ENCODE measurements at places on chromosomes 12 and 14.
A peak's percentile ranks its signal among the peaks of the same experiment; 100 is the strongest.

DNA sequence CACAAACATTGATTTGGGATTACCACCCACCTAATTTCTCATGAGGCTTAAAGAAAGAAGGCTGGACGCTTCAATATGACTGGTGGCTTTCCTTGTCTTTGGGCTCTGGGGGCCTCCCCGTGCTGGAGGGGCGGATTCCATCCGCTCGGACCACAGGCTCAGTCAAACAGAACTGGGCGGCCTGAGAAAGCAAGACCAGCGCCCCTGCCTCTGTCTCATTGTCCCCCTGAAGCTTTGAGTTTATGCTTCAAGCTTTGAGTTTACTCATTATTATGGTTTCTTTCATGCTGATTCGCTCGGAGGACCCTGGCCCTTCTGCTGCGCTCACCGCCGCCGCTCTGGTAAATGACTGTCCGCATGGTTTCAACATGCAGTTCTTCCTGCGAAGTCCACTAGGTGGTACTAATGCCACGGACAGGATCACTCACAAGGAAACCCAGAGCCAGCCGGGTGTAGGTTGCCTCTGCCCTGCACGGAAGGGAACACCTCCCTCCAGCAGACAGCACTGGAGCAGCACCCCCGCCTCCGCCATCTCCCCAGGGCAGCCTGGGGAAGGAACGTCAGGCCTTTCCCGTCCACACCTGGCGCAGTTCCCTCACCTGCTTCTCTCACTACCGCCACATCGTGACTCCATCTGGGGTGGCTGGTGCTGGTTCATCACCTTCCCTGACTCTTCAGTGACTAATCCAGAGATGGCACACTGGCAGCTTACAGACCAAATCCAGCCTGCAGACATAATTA, 13.2 kb upstream of the TIGAR start:
- peak; percentile 28 for DNase-seq

DNA sequence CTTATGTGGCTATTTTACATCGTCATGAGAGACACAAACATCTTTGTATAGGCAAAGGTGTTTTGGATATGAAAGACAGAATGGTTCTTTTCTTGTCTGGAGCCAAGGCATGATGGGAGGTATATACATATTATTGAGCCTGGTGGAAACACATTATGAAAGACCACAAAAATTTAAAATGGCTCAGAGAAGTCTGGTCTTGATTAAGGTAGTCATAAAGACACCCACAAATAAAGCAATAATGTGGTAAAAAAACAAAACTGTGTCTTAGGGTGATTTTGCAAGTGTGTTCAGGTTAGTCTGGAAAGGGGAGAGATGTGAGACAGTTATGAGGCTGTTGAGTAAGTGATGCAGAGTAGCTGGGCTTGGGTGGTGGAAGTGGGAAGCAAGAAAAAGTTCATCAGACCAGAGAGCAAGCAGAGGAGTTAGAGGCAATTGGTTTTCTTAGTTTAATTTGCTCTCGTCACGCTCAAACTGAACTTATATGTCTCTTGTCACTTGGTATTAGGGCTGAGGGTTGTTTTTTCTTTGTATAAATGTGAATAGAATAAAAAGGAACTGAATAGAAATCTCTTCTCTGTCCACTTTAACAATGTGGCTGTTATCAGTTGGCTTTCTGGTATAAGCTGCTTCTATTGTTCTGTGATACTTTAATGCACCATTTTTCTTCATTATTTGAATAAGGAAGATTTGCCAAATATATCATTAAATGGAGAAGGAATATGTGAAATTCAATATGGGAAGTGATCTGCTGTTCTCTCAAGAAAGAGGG, 115.0 kb downstream of the AKAP6 start:
- no peak for DNase-seq

DNA sequence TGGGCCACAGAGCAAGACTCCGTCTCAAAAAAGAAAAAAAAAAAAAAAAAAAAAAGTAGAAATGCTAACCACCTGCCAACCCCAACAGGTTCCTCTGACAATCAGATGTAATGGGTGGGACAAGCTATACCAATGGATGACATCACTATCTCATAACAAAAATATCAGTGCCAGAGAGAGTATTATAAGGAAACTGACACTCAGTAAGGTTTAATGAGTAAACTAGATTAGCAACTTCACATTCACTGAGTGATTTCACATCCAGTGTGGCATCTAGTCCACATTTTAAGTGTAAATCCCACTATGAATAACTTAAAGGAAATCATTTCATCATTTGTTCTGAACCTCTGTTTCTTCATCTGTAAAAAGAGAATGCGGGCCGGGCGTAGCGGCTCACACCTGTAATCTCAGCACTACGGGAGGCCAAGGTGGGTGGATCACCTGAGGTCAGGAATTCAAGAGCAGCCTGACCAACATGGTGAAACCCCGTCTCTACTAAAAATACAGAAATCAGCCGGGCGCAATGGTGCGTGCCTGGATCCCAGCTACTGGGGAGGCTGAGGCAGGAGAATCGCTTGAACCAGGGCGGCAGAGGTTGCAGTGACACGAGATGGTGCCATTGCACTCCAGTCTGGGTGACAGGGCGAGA, 1.8 kb downstream of the SART3 start:
- no peak for DNase-seq

GRCh38 chr12:64147011-64147631, 75.0 kb downstream of the KICS2 start:
- no peak for DNase-seq

- no peak for DNase-seq
These were observed 17.4 kb downstream of the PAWR start for GRCh38 chr12:79673354-79673753.

DNA sequence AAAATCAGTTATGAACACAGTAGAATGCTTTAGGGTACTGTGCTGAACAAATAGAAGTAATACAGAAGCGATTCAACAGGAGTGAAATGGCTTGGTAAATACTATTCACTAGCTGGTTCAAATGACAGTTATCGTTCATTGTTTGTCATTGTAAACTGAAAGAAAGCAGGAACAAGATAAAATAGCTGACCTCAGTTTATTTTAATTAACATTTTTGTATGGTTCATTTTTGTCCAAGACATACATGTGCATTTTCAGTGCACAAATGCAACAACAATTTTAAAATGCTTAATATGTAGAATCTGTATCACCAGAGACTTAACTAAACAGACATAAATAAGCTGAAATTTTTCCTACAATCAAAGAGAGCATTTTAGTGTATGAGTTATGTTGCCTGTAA, 49.9 kb downstream of the ALX1 start:
- no peak for DNase-seq

- DNase-seq = no peak
These were observed 299.8 kb upstream of the PRKD1 start for GRCh38 chr14:30227436-30227835.

- no peak for DNase-seq
These were observed 166.1 kb upstream of the CCND2 start for GRCh38 chr12:4107436-4107878.

- no peak for DNase-seq
These were observed 26.9 kb downstream of the NRXN3 start for GRCh38 chr14:78197051-78197450.

- no peak for DNase-seq
These were observed 17.5 kb downstream of the XRCC3 start for GRCh38 chr14:103697603-103698379.

GRCh38 chr14:103198131-103199105, 75.2 kb downstream of the TNFAIP2 start:
- peak; percentile 52 for DNase-seq

- peak; percentile 7 for DNase-seq
These were observed 89.2 kb upstream of the TMEM260 start for GRCh38 chr14:56490379-56490778.

- no peak for DNase-seq
These were observed 389.8 kb downstream of the NUAK1 start for GRCh38 chr12:105748806-105749600.

DNA sequence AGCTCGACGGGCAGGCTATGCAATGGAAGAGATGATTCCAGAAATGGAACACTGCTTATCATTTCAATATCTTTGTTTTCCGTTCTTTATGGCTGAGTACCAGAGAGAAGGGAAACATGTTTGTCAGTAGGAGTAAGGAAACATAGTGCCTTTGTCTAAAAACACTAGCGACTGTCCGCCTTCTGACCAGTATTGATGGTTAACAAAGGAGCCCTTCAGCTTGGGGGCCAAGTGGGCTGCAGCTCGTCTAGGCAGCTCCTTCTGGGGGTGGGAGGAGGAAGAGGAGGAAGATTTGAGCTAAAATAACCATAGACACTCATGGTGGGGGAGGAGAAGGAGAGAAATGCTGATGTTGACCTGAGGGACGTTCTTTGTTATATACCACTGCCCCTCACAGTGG, 15.0 kb downstream of the COQ5 start:
- DNase-seq = no peak

- DNase-seq = peak; percentile 70
These were observed 6.1 kb downstream of the FAM186A start for GRCh38 chr12:50390316-50390741.

DNA sequence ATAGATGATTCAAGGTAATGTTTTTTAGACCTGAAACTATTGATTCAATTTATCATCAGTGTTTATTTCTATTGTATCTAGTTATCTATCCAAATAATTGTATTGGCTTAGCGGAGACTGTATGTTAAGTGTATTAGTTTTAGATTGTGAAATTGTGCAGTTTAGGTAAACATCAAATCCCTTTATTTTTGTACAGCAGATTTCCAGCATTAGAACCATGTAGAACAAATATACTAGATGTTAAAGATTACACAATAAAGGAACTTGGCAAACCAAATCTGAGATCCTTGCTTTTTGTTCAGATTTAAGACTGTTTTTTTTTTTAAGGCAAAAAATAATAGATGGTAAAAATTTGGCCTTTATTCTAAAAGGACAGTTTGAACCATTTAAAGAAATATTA, 39.3 kb downstream of the PPM1A start:
- DNase-seq = no peak

- DNase-seq = no peak
These were observed 1.9 kb upstream of the PPP1R13B start for GRCh38 chr14:103849151-103849886.

GRCh38 chr14:82642425-82642824, 1108.8 kb upstream of the SEL1L start:
- DNase-seq = no peak

- no peak for DNase-seq
These were observed 33.1 kb downstream of the CD9 start for GRCh38 chr12:6233121-6233971.

- no peak for DNase-seq
These were observed 793.7 kb downstream of the RPS29 start for GRCh38 chr14:48792376-48793024.

DNA sequence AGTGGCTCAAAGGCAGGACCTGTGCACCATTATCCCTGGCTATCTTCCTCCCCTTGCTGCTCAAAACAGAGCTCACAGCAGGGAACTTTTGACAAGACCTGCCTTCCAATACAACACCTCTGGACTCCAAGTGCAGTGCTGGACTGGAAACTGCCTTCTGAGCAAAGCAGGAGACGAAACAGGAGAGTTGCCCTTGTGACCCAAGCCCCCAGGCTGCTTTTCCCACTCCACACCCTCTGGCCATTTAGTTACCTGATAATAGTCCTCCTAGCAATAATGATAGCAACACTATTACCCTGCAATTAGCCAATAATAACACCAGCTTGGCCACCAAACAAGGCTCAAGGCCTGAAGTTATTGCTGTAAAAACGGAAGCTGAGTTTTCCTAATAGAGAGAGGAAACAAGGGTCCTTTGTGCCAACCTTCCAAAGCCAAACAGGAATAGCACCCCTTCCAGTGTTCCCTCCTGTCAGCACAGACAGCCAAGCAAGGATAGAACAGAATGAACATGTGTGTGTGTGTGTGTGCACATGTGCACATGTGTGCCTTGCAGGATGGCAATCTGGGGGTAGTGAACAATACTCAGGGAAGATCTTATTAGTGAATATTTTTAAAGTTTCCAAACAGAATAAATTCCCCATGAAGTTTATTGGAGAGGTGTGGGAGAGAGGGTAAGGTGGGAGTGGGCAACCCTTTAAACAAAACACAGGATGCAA, 9.2 kb upstream of the KRT73 start:
- no peak for DNase-seq

DNA sequence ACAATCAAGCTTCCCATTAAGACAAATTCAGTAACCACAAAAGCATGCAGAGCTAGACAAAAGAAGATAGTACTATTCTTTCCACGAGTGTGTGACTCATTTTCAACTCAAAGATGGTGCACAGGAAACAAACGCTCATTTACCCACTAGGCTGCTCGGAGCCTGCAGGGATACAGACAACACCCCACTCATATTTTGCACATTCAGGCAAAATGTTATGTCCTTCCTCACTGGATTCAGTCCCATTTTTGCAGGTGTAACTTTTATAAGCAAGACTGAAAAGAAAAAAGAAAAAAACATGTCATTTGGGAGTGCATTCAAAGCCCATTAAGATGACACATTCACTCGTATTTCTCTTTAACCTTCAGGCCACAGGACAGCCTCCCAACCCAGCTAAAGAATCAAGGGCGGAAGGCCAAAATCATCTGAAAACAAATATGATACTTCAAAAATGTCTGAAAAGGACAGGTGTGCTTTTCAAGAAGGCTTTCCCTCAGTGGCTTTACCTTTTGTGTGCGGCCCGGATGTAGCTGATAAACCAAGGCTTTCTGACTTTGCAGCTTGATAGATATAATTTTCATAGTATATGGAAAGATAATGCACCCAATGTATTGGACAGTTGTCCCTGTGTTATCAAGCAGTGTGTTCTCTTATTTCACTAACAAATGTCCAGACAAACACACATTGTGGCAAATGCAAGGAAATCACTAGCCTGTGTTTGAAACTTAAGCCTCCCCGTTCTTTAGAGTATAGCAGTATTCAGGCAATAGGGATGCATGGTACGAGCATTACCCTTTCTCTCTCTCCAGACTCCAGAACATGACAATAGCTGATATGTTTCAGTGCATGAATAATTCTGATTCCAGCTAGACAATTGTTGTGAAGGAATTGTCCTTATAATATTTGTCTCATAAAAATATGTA, 147.8 kb upstream of the KRR1 start:
- no peak for DNase-seq

- DNase-seq = no peak
These were observed 10.9 kb downstream of the GATC start for GRCh38 chr12:120457133-120457532.

DNA sequence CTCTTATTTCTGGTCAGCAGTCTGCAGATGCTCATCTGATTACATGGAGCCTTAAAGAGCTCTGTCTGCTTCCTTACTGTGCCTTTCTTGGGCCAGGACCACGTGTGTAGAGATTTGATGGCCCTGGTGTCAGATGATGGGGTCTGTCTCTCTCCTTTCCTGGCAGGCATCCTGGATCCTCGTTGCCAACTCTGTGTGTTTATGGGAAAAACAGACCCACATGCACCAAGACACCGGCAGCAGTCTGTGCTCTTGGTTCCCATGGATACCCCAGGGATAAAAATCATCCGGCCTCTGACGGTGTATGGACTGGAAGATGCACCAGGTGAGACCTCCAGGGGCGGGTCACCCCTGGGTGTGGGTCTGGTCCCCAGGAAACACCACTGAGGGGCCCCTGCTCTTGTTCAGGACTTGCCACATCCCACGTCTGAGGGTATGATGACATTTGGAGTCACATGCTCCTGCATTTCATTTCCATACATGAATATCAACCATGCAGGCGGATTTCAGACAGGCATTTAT, 18.5 kb upstream of the ALDH2 start:
- DNase-seq = no peak

Data from AG09319 (cell line).